ENCODE measurements at places on chromosomes 4 and X.

DNA sequence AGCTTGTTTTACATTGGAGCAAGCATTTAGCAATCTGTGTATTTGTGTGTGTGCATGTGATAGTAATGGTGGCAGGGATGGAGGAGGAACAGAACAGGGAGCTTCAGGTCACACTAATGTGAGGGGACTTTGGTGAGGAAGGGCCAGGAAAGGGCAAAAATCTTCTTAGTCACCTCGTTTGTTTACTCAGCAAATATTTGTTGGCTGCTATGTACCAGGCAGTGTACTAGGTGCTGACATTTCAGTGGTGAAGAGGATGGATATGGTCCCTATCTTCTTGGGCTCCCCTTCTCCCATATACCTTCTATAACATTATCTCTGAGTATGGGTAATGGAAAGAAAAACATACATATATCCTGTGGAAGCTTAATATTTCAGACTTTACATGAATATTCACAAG, 48.5 kb upstream of the HDAC8 start:
- no peaks in the 10 kb centered on the region for H3K36me3 ChIP-seq
- no peaks in the 10 kb centered on the region for H3K4me1 ChIP-seq
- no peak for DNase-seq
- no peaks in the 10 kb centered on the region for H3K27me3 ChIP-seq
- H3K27ac ChIP-seq = no peak overlapping the region
- no peak overlapping the region for H3K4me3 ChIP-seq

DNA sequence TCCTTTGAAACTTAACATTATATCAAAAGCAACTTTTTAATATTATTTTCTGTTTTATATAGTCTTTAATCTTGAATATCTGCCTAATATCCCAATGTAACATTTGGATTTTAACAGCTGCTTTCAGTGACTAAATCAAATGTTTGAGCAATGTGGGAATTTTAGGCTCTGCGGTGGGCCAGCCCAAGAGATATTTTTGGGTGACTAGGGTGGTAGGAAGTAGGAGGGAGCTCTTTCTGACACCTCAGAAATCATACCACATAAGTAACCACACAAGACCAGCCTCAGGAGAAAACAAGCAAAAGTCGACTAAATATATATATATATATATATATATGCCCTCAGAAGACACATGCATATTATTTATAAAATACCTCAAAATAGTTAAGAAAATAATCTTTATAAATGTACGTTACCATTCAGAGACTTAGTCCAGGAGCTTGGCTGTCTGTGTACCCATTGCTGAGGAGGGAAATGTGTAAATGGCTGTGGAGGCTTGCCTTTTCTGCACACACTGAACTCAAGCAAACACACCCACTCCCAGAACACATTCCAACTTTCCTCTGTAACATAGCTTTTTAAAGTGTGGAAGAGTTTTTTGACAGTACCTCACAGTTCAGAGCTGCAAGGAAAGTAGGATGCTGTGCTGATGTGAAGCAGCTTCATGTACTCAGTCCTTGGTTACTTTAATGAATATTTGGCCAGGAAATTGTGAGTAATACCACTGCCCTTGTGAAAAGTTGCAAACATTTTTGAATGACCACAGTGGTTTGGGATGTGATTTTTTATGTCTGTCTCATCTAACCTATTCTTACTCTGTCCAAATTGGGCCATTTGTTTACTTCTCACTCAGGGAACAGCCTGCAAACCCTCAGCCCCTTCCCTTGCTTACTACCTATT, at the start of gene RTL3:
Gene RTL3, minus strand, starts transcription at position 484 of the 900 bp plus-strand sequence. CDS start 908 bp downstream, outside the sequence.
- no peaks in the 10 kb centered on the region for H3K4me1 ChIP-seq
- no peaks in the 10 kb centered on the region for H3K36me3 ChIP-seq
- H3K27ac ChIP-seq = no peak within 1 kb of the TSS
- H3K27me3 ChIP-seq = no peaks in the 10 kb centered on the region

DNA sequence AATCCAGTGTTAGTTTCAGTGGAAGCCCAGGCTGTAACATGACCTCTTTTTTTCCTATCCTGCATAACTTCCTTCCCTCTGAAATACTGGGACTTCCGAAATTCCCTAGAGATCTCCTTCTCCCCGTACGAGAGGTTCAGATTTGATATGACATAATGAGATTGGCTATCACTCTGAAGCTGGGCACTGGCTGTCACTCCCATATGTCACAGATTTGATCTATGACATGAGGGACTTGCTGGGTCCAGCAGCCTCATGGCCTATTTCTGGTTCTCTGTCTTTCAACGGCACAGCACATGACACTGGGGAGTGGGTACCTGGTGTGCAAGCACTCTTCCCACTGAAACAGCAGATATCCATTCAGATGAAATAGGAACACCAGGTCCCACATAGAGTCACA, 36.7 kb downstream of the PF4 start:
- peaks cover 1% of the 10 kb centered on the region for H3K4me1 ChIP-seq
- DNase-seq = no peak
- no peak overlapping the region for H3K27ac ChIP-seq
- H3K36me3 ChIP-seq = no peaks in the 10 kb centered on the region
- H3K27me3 ChIP-seq = peaks cover 59% of the 10 kb centered on the region

GRCh38 chr4:118158763-118159375, 124.6 kb downstream of the NDST3 start:
- no peaks in the 10 kb centered on the region for H3K4me1 ChIP-seq
- no peaks in the 10 kb centered on the region for H3K27me3 ChIP-seq
- no peaks in the 10 kb centered on the region for H3K36me3 ChIP-seq
- no peak overlapping the region for H3K27ac ChIP-seq
- no peak overlapping the region for H3K4me3 ChIP-seq

GRCh38 chr4:56551516-56551915, 45.9 kb downstream of the ARL9 start:
- H3K36me3 ChIP-seq = no peaks in the 10 kb centered on the region
- no peak overlapping the region for H3K4me3 ChIP-seq
- no peaks in the 10 kb centered on the region for H3K4me1 ChIP-seq
- H3K27me3 ChIP-seq = no peaks in the 10 kb centered on the region
- no peak overlapping the region for H3K27ac ChIP-seq
- no peak for DNase-seq

DNA sequence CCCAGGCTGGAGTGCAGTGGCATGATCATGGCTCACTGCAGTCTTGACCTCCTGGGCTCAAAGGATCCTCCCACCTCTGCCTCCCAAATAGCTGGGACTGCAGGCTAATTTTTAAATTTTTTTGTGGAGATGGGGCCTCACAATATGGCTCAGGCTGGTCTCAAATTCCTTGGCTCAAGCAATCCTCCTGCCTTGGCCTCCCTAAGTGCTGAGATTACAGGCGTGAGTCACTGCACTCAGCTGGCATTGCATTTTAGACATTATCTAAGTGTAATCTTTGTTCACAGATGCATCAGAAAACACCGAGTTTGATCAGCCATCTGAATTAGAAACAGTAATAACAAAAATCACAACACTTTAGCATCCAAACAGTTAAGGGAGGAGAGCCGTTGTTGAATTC, 53.4 kb upstream of the CBR4 start:
- H3K27me3 ChIP-seq = no peaks in the 10 kb centered on the region
- no peak overlapping the region for H3K4me3 ChIP-seq
- no peaks in the 10 kb centered on the region for H3K4me1 ChIP-seq
- no peak for DNase-seq
- H3K27ac ChIP-seq = no peak overlapping the region
- no peaks in the 10 kb centered on the region for H3K36me3 ChIP-seq

GRCh38 chr4:121164291-121164690, at the start of gene TNIP3:
TSS of gene TNIP3 (minus strand) at chr4:121164321. CDS start at chr4:121164125, 196 bp downstream.
- no peak within 1 kb of the TSS for H3K4me3 ChIP-seq
- DNase-seq = no peak
- H3K4me1 ChIP-seq = no peaks in the 10 kb centered on the region
- H3K27ac ChIP-seq = no peak within 1 kb of the TSS
- no peaks in the 10 kb centered on the region for H3K27me3 ChIP-seq

DNA sequence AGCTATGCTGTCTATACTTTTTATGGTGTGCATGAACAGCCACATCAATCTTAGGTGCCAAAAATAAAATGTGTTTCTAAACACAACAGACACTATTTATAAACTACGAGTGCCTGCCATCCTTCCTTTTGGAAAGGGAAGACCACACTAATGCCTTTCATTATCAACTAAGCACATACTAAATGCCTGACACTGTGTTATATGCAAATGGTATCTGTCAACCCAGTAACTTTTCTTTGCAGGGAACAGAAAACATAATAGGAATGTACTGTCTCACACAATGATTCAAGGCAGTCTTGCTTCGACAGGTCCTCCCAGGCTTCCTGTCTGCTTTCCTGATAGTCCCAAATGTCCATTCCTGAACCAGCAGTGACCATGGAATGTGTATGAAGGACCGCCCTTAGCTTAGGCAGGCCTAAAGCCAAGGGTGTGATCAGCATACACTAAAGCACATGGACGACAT, 43.8 kb downstream of the ADGRA3 start:
- no peaks in the 10 kb centered on the region for H3K27me3 ChIP-seq
- DNase-seq = no peak
- no peak overlapping the region for H3K4me3 ChIP-seq

DNA sequence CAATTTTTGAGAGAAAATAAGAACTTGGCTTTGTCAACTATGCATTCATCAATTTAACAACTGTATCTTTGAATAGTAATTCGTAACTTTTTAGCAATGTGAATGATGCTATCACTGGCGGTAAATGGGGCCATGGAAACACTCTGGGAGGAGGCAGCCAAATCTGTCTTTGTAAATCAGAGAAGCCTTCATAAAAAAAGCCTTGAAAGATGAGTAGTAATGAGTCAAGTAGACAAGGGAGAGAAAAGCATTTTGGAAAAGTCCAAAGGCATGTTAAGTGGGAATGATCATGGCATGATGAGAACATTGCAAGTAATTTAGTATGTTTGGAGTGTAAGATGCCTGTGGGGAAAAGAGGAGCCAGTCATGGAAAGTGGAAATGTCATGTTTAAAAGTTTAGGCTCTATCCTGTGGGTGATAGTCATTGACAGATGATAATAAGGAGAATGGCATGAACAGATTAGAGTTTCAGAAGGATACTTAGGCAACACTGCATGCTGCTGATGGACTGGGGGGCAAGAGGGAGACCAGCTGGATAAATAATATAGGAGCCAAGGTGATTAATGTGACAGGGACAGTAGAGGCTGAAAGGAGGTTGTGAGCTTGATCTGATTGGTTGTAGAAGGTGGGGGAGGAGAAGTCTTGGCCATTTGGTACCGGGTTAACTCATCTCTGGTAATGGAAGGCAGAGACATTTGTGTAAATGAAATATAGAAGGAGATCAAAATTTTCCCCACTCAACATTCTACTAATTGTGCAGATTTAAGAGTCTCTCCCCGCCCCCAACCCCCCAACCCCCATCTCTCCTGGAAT, 16.3 kb downstream of the SPRY1 start:
- DNase-seq = no peak
- H3K27me3 ChIP-seq = no peaks in the 10 kb centered on the region
- no peaks in the 10 kb centered on the region for H3K36me3 ChIP-seq
- H3K4me1 ChIP-seq = peaks cover 3% of the 10 kb centered on the region
- H3K27ac ChIP-seq = no peak overlapping the region
- no peak overlapping the region for H3K4me3 ChIP-seq

GRCh38 chrX:8981723-8982122, 52.2 kb downstream of the FAM9B start:
- DNase-seq = no peak
- no peaks in the 10 kb centered on the region for H3K4me1 ChIP-seq
- H3K27me3 ChIP-seq = no peaks in the 10 kb centered on the region
- H3K4me3 ChIP-seq = no peak overlapping the region
- H3K36me3 ChIP-seq = no peaks in the 10 kb centered on the region
- no peak overlapping the region for H3K27ac ChIP-seq

DNA sequence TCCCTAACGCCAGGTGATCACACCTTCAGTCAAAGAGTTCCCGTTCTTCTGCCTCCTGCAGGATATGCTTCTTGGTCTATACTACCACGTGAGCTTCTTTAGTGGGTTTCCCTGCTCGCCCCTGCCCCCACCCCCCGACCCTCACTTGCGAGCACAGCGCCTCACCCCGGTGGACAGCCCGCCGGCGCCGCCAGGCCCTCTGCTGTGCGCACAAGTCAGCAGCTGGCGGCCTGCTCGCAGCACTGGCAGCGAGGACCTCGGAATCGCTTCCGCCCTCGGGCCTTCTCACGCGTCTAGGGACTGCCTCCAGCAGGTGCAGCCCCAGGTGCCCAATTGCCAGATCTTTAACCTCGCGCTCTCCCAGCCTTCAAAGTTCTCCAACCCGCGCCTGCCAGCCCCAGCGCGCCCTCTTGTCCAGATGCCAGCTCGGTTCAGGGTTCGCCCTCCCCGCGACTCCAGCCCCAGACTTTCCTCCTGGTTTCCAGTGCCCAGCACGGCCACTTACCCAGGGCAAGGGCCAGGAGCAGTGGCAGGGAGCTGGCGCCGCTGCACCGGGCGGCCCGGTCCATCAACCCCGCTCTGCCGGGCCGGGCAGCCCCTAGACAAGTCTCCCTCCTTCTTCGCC, 454 bp downstream of the BTC start:
- 0 out of 2 replicates have a peak, but pooled peaks cover 2% of the 10 kb centered on the region for H3K27me3 ChIP-seq
- H3K4me3 ChIP-seq = peak overlapping the region; percentile 50
- H3K27ac ChIP-seq = no peak overlapping the region
- peak; percentile 50 for DNase-seq
- H3K36me3 ChIP-seq = no peaks in the 10 kb centered on the region
- no peaks in the 10 kb centered on the region for H3K4me1 ChIP-seq

DNA sequence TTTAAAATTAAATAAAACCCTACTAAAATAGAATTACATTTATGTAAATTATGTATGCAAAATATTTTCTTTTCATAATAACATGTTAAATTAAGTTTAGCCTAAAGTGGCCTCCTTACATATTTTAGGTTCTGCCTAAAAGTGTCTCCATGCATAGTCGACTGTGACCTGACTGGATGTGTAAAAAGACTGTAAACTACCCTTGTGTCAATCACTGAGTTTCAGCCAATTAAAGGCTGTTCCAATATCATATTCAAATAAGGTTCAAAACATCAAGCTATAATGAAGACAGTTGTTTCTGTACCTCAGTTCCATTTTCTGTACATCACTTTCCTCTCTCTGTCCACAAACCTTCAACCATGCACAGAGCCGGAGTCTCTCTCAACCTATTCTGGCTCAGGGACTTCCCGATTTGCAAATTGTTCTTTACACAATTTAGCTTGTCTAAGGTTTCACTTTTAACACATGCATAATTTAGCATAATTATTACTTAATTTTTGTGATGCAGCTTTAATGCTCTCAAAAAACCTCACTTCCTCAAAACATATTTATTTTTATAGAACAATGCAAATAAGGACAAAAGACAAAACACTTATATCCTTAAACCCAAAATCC, 60.1 kb downstream of the SH3RF1 start:
- H3K4me3 ChIP-seq = no peak overlapping the region
- no peaks in the 10 kb centered on the region for H3K4me1 ChIP-seq
- no peaks in the 10 kb centered on the region for H3K27me3 ChIP-seq
- H3K36me3 ChIP-seq = no peaks in the 10 kb centered on the region

GRCh38 chr4:75004755-75005668, 72.1 kb downstream of the PARM1 start:
- H3K4me3 ChIP-seq = no peak overlapping the region
- no peaks in the 10 kb centered on the region for H3K36me3 ChIP-seq
- H3K27me3 ChIP-seq = no peaks in the 10 kb centered on the region
- DNase-seq = no peak
- H3K4me1 ChIP-seq = no peaks in the 10 kb centered on the region

GRCh38 chr4:2260344-2261109, 1.4 kb downstream of the MXD4 start:
- no peak overlapping the region for H3K27ac ChIP-seq
- H3K4me1 ChIP-seq = peaks cover 3% of the 10 kb centered on the region
- H3K4me3 ChIP-seq = peak overlapping the region; percentile 76
- no peak for DNase-seq
- no peaks in the 10 kb centered on the region for H3K36me3 ChIP-seq
- H3K27me3 ChIP-seq = no peaks in the 10 kb centered on the region
